Inflammatory macrophage treated with lipopolysaccharide for 4 hours (primary cell): ENCODE measurements at places on chromosomes 13 and 19.
A peak's percentile ranks its signal among the peaks of the same experiment; 100 is the strongest.

- DNase-seq = peak; percentile 82
These were observed 4.1 kb upstream of the EML2 start for GRCh38 chr19:45643024-45643926.

GRCh38 chr13:114151565-114152284, 19.3 kb upstream of the RASA3 start:
- DNase-seq = peak; percentile 53

GRCh38 chr19:33175886-33176669, 18.1 kb upstream of the LRP3 start:
- no peak for DNase-seq

DNA sequence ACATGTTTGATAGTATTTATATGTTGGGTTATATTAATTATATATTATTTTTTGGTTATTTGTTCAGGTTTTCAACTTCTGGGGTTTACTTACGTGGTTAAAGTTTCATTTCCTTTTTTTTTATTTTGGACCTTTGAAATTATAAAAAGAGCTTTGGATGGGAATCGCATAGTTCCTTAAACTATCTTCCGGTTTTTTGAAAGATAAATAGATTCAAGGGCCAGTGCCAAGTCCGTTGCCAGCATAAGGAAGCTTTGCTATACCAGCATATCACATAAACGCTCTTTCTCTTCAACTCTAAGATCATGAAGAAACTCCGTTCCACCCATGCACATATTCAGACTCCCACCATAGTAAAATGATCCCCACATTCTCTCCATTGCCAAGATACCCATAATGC, 7.4 kb upstream of the OXGR1 start:
- peak; percentile 67 for DNase-seq

GRCh38 chr19:18396471-18397241, 766 bp downstream of the LRRC25 start:
- no peak for DNase-seq

- DNase-seq = no peak
These were observed 50.0 kb downstream of the STARD13 start for GRCh38 chr13:33235564-33235963.

DNA sequence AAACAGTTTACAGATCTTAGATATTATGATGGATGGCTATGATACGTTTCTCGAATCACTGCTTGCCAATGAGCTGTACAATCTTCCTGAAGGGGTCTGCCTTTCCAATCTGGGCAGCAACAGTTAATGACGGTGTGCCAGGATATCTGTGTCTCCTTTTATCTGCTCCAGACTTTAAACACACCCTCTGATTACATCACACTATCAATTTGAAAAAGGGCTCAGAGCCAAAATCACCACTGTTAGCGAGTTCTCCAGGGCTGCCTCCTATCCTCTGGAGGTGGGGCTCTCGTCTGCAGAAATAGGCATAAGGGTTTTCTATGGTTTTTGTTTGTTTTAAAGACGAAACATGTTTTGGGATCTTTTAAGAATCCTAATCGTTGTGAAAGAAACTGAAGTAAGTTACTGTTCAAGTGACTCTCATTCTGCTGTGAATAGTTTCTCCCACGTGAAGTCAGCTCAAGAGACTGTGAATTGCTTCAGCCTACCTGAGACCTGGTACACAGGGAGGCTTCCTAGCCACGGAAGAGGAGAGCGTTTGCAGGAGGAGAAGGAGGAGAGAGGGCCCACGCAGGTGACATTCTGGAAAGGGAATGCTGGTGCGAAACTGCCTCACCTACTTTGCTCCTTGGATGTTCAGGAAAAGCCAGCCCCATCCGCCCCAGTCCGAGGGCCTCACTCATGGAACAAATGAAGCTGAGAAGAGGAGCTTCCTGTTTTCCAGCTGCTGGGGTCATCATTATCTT, 15.2 kb upstream of the GJA3 start:
- DNase-seq = no peak

DNA sequence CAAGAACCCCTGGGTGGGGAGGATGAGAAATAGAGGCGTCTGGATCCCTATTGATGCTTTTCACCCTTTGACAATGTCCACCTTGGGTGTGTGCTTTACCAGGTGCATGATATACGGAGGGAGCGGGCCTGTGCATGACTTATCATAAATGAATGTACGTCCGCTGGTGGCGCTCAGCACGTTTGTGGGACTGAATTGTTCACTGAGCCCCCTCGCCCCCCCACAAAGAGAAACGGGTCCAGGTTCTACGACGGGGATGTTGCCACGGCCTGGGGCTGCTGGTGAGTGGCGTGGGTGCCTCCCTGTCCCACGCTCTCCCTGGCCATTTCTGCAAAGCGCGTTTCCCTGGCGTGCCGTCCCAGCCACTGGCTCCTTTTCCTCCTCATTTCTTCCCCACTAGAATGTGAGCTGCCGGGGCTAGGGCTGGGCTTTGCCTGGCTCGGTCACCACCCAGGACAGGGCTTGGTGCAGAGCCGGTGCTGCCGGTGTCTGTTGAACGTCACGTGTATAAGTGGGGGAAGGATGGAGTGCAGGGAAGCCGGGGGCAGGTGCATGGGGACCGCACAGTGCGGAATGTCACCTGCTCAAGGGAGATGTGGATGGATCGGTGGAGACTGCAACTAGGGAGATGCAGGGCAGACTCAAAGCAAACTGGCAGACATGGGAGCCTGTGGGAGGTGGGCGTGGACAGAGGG, 21.6 kb downstream of the LRRC4B start:
- no peak for DNase-seq

GRCh38 chr19:3821156-3821555, 35.0 kb upstream of the MATK start:
- no peak for DNase-seq

- peak; percentile 46 for DNase-seq
These were observed 3.2 kb downstream of the GTF3A start for GRCh38 chr13:27427641-27428040.

DNA sequence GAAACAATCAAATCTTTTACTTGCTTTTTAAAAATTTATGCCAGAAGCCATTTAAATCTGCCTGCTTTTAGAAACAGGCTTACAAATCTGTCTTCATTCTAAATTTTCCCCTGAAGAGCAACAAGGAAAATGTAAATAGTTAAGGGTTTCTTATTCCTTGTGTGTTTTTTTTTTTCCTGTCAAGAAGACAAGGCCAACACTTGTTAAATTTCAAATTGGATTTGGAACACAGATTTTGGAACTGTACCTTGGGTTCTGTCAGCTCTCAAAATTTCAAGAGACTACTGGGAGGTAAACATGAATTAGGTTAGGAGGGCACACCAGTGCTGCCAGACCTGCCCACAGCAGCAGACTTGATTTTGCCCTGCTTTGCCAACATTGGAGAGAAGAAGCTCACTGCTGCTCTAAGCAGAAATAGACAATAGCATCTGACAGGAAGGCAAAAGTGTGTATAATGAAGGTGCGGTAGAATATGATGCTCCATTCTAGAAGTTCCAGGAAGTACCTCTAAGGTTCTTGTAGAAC, 121.7 kb downstream of the NHLRC3 start:
- no peak for DNase-seq

DNA sequence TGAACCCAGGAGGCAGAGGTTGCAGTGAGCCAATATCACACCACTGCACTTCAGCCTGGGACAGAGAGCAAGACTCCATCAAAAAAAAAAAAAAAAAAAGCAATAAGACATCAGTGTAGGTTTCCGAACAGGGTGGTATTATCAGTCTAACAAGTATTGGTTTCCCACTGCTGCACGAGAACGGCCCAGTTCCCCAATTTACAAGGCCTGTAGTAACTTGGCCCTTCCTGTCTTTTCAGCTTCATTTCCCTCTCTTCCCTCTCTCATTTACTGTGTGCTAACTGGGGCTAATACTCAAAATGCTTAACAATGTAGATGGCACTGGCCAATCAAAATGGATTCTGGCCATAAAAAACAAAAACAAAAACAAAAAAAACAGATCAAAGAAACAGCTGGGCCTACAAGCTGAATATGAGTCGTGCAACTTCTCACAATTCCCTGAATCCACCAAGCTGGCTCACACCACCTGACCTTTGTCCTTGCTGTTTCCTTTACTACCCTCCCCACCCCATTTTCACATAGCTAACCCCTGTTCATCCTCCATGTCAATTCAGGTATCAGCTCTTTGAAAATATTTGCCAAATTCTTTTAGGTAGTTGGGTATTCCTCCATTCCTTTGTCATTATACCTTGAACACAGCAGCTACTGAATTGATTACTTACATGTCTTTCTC, 2.4 kb downstream of the TEX101 start:
- DNase-seq = peak; percentile 15

- no peak for DNase-seq
These were observed 81.1 kb downstream of the COL4A1 start for GRCh38 chr13:110225609-110226574.

GRCh38 chr13:72341904-72342303, 385.5 kb downstream of the MZT1 start:
- DNase-seq = no peak
